ENCODE measurements at places on chromosomes 6 and 20.

- no peak for DNase-seq
Observed at GRCh38 chr6:25297039-25297441, 17.9 kb downstream of the CARMIL1 start.

DNA sequence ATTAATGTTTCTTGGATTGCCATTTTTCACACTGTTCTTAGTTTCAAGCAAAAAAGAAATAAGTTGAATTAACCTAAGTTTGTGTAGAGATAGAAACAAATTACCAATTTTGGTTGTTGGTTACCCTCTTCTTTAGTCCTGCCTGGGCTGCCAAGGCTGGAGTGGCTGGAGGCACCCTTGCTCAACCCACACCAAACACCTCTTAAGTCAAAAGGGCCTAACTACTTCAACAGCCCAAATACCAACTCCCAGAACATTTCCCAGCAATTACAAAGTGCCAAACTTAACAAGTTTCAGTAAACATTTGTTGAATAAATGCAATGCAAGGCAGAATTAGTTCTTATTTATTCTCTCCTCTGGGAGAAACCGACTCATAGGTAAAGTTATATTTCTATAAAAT is 38.1 kb upstream of the TMEM181 start:
- DNase-seq: no peak

DNA sequence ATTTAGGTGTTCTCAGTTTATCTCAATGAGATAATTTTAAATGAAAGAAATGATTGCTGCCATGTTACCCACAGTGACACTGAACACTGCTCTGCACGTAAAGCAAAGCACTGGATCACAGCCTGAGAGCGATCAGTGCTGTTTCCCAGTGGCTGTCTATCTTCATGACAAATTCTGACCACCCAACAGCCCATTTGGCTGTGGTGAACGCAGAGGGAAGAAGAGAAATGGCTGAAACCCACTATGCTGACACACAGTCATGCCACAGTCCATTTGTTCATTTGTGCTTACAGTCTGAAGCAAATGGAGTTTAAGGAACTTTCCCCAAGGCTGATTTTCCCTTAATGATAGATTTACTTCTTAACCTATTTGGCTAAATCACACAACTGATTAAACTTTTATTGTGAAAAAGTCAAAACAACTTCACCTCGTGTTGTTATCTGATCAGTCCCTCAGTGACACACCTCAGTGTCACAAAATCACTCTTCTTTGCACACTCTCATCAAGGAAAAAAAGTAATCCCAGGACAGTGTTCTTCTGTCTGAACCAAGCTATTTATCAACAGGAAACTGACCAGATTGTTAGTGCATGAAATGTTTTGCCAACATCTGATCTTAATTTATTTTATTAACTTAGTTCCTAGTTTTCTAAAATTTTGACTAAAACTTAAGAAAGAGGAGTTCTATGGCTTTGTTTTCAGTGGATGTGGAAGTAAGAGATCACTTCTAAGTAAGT is 225.1 kb downstream of the TBX18 start:
- no peak for DNase-seq

- DNase-seq: no peak
Observed at GRCh38 chr6:52925919-52926792, 16.7 kb upstream of the GSTA3 start.

- DNase-seq: no peak
Observed at GRCh38 chr6:144847916-144848315, 562.8 kb downstream of the UTRN start.

GRCh38 chr6:168330403-168330802 is 10.8 kb upstream of the DACT2 start:
- no peak for DNase-seq

- peak; percentile 30 for DNase-seq
Observed at GRCh38 chr6:7727086-7727945, 1.4 kb downstream of the BMP6 start.

DNA sequence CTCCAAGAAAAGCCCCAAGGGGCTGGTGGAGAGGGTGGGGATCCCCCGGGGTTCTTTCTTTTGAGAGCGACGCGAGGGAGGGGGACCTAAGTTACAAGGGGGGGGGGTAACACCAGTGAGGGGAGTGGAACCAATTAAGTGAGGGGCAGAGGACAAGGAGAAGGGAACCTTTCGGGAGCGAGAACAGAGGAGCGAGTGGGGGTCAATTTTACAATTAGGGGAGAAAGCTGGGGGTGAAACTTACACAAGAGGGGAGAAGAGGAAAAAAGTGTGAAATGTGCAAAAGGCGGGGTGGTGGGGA is 548 bp downstream of the SALL4 start:
- DNase-seq: no peak

DNA sequence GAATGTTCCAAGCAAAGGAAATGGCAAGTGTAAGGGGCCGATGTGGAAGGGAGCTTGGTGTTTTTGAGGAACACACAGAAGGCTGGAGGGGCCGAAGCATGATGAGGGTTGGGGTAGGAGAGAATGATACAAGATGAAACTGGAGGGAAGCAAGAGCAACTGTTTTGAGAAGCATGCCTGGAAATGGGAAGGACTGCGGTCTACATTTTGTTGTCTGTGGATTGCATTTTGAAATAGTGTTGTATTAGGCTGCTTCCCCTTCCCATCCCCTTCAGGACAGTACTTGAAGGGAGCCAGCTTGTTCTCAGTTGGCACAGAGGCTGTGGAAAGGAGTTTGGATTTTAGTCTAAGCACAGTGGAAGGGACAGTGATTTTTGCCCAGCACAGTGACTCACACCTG is 2.2 kb downstream of the TM9SF4 start:
- DNase-seq: no peak

DNA sequence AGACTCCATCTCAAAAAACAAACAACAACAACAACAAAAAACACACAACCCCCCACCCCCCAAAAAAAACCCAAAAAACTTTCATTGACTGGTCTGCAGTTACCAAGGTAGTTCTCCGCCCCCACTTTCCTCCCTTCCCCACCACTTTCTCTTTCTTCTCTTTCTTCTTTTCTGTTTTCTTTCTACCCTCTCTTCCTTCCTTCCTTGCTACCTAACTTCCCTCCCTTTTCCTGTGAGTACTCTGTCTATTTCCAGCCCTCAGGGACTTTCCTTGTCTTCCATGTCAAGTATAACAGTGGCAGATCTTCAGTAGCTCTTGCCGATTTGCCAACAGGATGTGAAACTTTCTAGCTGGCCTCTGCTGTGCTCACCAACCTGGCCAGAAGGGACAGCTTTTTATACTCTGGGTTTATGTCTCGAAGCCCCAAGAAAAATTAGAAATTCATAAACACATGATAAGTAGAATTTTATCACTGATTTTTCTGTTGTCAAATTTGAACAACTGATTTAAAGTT is 399.5 kb downstream of the QKI start:
- no peak for DNase-seq

DNA sequence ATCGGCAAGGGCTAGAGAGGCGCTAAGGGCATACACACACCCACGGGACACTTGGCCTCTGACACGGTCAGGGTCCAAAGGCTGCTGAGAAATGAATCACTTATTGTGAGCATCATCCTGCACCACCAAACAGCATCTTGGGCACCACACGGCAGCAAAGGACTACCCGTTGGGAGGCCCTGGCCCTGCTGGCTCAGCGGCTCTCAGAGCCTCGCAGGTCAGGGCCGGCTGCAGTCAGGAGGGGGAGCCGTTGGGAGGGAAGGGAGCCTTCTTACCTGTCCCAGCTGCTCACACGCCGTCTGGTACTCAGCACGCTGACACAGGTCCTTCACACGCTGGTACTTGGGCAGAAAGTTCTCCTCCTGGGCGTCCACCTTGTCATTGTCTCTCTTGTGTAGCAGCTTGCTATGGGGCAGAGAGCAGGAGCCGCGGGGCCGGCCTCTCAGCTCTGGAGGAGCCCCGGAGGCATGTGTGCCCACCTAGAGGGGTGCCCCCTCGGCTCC is 109.0 kb downstream of the SULF2 start:
- no peak for DNase-seq

DNA sequence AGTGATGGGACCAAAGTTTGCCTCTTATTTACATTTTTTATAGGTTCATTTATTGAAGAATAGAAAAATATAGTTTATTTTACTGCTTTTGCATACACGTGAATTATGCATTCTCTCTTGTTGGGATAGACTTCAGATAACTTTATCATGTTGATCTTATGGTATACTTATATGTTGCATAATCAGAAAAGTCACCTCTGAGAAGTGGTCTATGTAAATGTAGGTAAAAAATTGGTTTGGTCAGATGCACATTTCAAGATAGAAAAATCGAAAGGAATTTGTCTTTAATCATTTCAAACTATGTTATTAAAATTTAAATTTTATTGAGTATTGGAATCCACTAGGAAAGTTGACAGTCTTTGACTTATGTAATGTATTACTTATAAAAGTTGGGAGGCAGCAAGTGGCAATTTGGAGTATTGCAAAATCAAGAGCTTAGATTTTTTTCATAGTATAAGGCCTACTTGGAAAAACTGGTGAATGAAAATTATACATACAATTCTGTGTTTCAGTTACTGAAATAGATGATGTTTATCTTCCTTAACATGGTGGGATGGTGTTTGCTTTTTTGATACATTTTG is 2.4 kb downstream of the PHF3 start:
- DNase-seq: peak; percentile 18

Data from A673 (cell line).